ENCODE measurements at places on chromosomes 16 and 17.

GRCh38 chr17:73562896-73563295, 81.3 kb downstream of the SDK2 start:
- no peak for DNase-seq

GRCh38 chr17:36876966-36877365, 60.3 kb upstream of the LHX1 start:
- DNase-seq = no peak

- DNase-seq = no peak
Measured at GRCh38 chr16:83118365-83118764, 491.6 kb downstream of the CDH13 start.

GRCh38 chr16:57032931-57033330, 43.6 kb downstream of the NLRC5 start:
- no peak for DNase-seq

DNA sequence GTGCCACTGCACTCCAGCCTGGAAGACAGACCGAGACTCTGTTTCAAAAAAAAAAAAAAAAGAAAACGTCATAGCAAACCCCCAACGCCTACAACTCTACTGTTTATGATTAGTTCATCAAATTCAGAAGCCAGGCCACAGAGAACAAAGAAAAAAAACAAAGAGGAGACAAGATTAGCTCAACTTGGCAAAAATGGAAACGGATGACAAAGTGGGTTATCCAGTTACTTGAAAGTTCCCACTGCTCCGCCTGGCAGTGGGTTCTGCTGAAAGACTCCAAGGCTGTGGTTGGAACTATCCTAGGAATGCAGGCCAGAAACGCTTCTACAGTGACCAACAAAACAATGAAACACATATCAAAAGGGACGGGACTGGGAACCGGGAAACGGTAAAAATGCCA, 53.1 kb downstream of the MRM3 start:
- no peak for DNase-seq

GRCh38 chr16:61763991-61764390, 272.2 kb downstream of the CDH8 start:
- no peak for DNase-seq

- no peak for DNase-seq
Measured at GRCh38 chr17:65355246-65355645, 206.2 kb downstream of the AXIN2 start.

- no peak for DNase-seq
Measured at GRCh38 chr17:63249256-63250004, 196.7 kb downstream of the CYB561 start.

GRCh38 chr17:19896679-19897078, 28.9 kb upstream of the ULK2 start:
- DNase-seq = no peak

GRCh38 chr17:70017112-70017511, 57.9 kb upstream of the KCNJ16 start:
- no peak for DNase-seq

DNA sequence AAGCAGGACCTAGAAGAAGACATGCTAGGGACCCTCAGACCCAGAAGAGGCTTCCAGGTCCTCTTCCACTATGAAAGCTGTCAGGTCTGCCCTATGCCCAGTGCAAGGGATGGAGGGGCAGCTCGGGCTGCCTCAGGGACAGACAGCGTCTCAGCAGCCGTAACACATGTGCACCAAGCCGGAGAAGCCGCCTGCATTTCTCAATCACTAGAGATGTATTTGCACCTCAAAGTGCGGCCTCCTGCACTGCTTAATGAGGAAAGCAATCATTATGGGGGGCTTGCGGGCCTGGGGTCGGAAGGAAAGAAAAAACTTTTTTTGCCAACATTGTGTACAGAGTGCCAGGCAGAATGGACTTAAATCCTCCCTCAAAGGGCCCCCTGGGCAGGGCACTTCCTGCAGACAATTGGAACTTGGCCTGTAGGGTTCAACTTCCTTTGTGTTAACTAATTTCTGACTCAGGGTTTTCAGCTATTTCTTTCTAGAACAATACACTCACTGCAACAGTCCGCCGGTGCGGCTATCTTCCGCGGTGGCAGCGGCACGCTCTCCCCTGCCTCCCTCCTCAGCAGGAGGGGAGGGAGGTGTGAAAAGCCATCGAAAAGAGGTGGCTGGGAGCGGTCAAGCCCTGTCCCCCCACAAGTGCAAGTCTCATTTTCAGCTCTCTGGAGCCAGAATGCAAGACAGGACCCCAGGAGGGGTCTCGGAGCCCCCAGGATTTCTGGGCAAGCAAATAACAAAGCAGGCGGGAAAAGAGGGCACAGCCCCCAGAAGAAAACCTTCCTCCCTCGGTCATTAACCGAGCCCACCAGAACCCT, 101.2 kb downstream of the ZNF423 start:
- no peak for DNase-seq

- no peak for DNase-seq
Measured at GRCh38 chr17:2500446-2500845, 11.2 kb downstream of the METTL16 start.

GRCh38 chr16:21103941-21104860, 46.4 kb downstream of the DNAH3 start:
- no peak for DNase-seq

GRCh38 chr17:58605986-58606385, 85.9 kb downstream of the TEX14 start:
- DNase-seq = no peak

DNA sequence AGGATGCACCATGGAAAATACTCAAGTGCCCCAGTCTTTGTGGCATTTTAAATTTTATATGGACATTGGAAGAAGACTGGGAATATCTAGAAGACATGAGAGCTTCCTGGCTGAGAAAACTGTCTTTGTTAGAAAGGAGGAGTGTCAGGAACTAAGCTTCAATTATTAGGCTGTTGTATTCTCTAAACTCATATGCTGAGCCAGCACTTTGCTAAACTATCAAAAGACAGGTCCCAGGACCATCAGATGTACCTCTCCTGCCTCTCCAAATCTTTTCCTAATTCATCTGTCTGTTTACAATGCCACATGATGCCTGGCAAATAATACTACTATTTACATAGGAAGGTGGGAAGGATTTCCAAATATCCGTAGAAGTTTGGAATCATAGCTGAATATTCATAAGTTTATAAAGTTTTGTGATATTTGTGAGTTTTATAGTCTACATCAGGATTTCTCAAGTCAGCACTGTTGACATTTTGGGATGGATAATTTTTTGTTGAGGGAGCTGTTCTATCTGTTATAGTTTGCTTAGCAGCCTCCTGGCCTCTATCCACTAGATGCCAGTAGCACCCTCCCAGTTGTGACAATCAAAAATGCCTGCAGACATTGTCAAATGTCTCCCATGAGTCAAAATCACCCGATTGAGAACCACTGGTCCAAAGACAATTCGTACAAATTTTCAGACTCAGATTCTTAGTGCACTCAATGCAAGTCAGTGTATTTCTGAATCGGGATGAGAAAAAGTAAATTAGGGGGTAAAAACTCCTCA, 61.2 kb upstream of the NETO2 start:
- no peak for DNase-seq

GRCh38 chr17:73985466-73986015, 217.9 kb upstream of the RPL38 start:
- DNase-seq = no peak

DNA sequence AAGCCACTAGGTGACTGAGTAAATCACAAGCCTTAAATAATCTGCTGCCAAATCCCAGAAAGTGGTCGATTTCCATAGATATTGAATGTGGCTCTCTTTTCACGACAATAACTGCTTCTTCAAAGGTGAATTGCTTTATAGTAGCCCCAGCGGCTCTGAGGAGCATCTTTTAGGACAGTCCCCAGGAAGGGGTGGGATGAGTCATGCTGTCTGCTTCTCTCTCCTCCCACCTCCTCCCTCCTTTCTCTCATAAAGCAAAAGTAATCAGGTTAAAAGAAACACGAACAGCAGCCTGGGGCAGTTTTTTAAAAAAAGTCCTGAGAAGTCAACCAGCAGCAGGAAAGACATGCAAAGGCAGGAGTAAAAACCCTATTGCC, 1.8 kb downstream of the KIAA0513 start:
- DNase-seq = peak; percentile 62

DNA sequence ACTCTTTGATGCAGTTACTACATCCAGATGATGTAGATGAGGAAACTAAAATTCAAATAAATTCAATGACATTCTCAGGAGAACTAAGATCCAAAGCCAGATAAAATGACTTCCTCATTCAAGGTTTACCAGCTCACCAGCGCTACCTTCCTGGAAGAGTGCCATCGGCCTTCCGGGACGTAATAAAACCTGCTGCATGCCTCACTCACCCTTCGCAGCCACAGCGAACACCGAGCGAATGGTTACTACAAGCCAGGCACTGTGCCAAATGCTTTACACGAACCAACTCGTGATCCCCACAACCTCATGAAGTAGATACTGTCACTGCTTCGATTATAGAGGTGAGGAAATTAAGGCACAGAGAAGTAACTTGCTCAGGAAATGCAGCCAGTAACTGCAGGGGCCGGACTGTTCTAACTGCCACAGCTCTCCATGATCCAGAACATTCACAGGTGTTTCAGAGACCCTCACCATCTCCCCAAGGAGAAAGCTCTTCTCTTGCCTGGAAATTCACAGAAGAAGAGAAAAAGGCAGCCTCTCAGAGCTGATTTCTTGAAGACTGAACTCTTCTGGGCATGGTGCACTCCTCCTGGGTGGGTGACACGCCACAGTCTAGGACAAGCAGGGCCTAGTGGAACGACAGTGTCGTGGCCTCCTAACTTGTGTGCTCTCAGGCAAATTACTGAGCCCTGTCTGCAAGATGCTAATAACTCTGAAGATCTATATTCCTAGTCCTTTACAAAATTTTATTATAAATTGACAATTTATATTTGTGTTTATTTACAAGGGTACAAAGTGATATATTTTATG, 46.8 kb downstream of the HIC1 start:
- peak; percentile 68 for DNase-seq

GRCh38 chr16:13781169-13781564, 138.8 kb upstream of the ERCC4 start:
- DNase-seq = no peak

- no peak for DNase-seq
Measured at GRCh38 chr16:76654088-76654820, 377.1 kb downstream of the CNTNAP4 start.

DNA sequence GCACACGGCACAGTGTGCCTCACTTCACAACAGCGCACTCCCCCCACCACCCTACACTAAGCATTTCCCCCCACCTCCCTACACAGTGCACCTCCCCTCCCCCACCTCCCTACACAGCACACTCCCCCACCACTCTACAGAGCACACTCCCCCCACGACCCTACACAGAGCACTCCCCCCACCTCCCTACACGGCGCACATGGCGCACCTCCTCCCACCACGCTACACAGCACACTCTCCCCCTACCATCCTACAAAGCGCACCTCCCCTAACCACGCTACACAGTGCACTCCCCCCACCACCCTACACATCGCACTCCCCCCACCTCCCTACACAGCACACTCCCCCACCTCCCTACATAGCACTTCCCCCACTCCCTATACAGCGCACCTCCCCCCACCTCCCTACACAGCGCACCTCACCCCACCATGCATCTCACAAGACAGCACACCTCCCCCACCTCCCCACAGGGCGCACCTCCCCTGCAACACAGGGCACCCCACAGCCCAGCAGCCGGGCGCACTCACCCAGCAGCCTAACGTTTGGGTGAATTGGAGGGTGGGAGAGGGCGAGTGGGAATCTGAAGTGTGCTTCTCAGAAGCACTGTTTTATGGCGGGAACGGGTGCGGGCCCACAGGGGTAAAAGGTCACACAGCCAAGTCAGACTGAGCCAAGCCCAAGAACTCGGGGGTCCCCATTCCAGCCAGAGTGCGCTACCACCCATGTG, 10.3 kb downstream of the KNOP1 start:
- no peak for DNase-seq

DNA sequence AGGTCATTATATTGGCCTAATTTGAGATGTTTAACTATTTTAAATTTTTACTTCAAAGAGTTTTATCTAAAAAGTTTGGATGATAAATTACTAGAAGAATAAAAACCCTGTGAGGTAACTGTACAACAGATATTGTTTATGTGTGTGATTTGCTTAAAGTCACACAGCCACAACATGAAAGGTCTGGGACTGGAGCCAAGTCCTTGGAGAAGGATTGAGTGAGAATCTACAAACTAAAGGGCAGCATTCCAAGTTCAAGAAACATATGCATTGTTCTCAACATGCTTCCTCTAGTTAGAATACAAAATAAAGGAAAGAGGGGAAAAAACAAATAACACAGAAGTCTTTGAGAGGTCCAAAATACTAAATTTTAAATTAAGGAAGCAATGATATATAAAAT, 131.5 kb upstream of the MON1B start:
- DNase-seq = no peak

DNA sequence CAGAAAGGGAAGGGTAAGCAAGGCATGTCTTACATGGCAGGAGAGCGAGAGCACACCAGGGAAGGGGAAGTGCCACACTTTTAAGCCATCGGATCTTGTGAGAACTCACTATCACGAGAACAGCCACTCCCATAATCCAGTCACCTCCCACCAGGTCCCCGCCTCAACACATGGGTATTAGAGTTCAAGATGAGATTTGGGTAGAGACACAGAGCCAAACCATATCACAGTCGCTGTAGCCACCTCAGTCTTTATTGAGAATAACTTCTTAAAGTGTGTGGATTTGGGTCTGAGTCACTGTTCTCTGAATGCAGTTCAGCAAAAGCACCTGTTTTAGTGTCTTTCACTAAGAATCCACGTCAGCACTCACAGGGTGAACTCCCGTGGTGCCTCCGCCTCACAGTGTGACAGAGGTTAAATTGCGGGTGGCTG, 195.2 kb upstream of the CHMP6 start:
- peak; percentile 44 for DNase-seq

GRCh38 chr17:60043846-60044245, 34.9 kb downstream of the HEATR6 start:
- no peak for DNase-seq

- DNase-seq = no peak
Measured at GRCh38 chr16:20049831-20050230, 23.9 kb downstream of the GPR139 start.

GRCh38 chr16:85508388-85508787, 104.7 kb upstream of the GSE1 start:
- no peak for DNase-seq

GRCh38 chr16:2497116-2497630, 16.6 kb upstream of the ATP6V0C start:
- no peak for DNase-seq

DNA sequence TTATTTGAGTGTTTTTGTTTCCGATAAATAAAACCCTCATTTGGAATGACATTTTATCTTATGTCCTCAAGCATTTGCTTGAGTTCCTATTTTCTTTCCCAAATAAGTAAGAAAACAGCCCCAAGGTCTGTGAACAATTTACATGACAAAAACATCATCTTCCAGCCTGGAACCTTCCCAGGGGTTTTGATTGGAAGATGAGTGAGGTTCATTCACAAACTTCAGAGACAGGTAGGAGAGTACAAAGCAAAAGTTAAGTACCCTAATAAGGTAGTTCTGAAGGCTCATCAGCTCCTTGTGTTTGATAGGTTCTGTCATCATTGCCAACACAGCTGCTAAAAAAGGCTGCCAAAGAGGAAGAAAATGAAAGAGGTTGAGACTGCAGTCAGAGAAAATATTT, 772.8 kb downstream of the CDH8 start:
- no peak for DNase-seq

DNA sequence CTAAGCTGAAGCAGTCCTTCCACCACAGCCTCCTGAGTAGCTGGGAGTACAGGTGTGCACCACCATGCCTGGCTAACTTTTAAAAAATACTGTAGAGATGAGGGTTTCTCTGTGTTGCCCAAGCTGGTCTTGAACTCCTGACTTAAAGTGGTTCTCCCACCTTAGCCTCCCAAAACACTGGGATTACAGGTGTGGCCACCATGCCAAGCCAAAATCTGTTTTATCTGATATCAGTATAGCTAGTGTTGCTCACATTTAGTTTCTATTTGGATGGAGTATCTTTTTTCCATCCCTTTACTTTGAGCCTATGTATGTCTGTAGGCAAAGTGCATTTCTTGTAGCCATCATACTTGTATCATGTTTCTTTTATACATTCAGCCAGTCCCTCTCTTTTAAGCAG, 82.1 kb downstream of the BCAS3 start:
- no peak for DNase-seq
